ENCODE measurements at places on chromosomes 3 and 15.
A peak's percentile ranks its signal among the peaks of the same experiment; 100 is the strongest.

GRCh38 chr3:89180334-89180733 lies 72.9 kb downstream of the EPHA3 start:
- DNase-seq: no peak
- H3K4me1 ChIP-seq: no peaks in the 10 kb centered on the region
- no peaks in the 10 kb centered on the region for H3K27me3 ChIP-seq
- no peaks in the 10 kb centered on the region for H3K36me3 ChIP-seq

GRCh38 chr15:38610748-38611147 lies 46.1 kb upstream of the RASGRP1 start:
- no peaks in the 10 kb centered on the region for H3K27me3 ChIP-seq
- DNase-seq: peak; percentile 80
- peak overlapping the region; percentile 99 for H3K27ac ChIP-seq
- H3K4me3 ChIP-seq: peak overlapping the region; percentile 37

DNA sequence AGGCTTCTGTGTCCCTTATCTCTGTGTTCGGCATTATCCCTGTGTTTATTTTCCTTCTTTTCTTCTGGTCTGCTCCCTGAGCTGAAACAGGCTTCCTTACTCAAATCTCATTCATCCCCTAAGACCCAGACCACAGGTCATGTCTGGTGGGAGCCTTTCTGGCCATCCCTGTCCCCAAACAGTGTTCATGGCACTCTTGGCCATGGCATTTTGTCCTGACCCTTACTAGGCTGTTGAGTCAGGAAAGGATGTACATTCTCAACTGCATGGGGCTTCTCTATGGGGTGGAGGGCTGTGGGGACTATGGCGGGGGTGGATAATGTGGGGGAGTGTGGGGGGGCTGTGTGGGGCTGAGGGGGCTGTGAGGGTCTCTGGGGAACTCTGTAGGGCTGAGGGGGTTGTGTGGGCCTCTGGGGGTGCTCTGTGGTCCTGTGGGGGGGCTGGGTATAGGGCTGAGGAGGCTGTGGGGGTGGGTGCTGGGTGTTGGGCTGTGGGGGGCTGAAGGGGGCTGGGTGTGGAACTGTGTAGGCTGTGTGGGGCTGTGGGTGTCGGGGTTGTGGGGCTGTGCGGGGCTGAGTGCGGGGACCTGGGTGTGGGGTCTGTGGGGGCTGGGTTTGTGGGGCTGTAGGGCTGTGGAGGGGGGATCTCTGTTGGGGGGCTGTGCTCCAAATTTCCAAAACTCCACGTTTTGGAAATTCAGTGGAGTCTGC lies 64.3 kb downstream of the KLF13 start:
- no peaks in the 10 kb centered on the region for H3K27me3 ChIP-seq
- peaks cover 45% of the 10 kb centered on the region for H3K4me1 ChIP-seq
- H3K27ac ChIP-seq: no peak overlapping the region
- H3K36me3 ChIP-seq: no peaks in the 10 kb centered on the region
- H3K4me3 ChIP-seq: no peak overlapping the region

DNA sequence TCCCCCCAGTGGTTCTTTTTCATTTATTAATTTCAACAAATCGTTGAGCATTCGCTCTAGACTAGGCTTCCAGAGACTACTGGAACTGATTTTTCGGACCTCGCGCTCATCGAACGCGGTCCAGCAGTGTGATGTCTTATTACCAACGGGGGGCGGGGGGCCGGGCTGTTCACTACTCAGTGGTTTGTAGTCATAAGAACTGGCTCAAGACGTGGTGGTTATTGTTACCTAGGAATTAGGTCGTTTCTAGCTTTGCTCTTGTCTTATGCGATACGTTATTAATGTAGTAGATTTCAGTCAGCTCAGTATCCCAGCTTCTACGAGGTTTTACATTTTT lies 858 bp downstream of the RBM5 start:
- DNase-seq: no peak
- H3K27ac ChIP-seq: peak overlapping the region; percentile 96
- peak overlapping the region; percentile 98 for H3K4me3 ChIP-seq
- peaks cover 24% of the 10 kb centered on the region for H3K4me1 ChIP-seq
- peaks cover 35% of the 10 kb centered on the region for H3K36me3 ChIP-seq

DNA sequence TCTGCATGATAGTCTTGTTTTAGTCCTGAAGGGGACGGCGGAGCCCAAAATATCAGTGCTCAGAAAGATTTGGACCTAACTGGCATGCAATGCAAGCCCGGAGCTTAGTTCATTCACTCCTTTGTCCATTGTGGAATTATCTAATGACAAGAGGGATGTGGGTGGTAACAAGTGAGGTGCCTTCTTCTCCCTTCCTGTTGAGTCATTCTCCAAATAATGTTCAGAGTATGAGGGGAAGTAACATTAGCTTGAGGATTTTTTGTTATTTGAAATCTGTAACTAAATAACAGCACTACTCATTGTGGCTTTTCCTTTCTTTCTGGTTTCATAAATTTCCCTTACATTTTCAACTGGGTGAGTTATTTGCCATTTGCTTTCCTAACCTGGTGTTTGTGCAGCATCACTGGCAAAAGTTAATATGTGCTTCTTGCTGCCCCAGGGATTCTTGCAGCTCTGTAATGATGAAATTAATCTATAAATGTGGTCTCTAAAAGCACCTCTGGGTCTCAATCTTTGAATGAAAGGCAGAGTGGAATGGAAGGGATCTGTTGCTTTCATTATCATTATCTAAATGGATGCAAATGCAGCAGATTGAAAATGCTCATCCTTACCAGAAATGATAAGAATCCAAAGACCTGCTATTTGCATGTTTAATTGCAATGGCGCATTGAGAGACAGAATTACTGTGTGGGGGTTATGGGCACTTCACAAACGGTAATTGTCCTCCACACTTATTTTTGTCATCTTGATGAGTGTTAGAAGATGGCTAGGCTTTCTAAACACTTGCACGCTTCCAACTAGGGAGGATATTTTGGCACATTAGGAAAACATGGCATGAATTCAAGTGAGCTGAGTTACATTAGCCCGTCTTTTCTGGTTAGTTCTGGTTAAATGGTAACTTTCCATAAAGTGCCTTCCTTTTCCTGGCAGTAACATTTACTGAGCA lies 89.9 kb upstream of the MITF start:
- no peaks in the 10 kb centered on the region for H3K36me3 ChIP-seq
- DNase-seq: no peak
- no peaks in the 10 kb centered on the region for H3K4me1 ChIP-seq

DNA sequence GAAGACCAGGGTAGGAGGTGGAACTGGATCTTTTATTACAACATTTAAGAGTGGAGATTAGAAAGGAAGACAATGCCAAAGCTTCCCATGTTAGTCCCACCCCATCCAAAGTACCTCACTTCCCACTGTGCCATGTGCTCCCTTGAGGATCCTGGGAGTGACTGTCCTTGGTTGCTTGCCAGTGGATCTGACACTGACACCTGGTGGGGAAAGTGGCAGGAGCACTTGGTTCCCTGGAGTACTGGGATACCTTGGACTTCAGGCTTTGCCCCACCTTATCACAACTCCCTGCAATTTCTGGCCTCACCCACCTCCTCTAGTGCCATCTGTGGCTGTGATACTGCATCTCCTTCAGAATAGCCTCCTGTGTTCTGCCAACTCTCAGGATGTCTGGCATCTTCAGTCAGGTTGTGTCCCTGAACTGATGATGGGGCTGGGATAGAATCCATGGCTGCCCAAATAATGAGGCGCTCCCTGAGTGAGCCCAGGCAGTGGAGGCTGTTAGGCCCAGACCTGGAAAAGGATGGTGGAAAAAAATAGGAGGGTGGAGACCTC lies 1.3 kb downstream of the ELL3 start:
- H3K4me1 ChIP-seq: peaks cover 24% of the 10 kb centered on the region
- no peak overlapping the region for H3K27ac ChIP-seq
- no peak overlapping the region for H3K4me3 ChIP-seq
- no peaks in the 10 kb centered on the region for H3K27me3 ChIP-seq
- peak; percentile 13 for DNase-seq
- peaks cover 22% of the 10 kb centered on the region for H3K36me3 ChIP-seq

- H3K27ac ChIP-seq: no peak overlapping the region
- no peak for DNase-seq
These were observed 287.6 kb downstream of the BCHE start for GRCh38 chr3:165549665-165550064.

DNA sequence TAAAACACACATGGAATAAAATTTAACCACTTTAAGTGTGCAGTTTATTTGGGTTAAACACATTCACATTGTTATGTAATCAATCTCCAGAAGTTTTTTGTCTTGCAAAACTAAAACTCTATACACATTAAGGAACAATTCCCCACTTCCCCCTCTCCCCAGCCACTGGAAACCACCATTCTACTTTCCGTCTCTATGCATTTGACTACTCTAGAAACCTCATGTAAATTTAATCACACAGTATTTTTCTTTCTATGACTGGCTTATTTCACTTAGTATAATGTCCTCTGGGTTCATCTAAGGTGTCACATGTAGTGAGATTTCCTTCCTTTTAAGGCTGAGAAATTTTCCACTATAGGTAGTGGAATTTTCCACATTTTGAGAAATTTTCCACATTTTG lies 568.7 kb upstream of the UBE2E2 start:
- H3K4me3 ChIP-seq: no peak overlapping the region
- H3K27ac ChIP-seq: no peak overlapping the region
- no peaks in the 10 kb centered on the region for H3K27me3 ChIP-seq

- H3K4me1 ChIP-seq: no peaks in the 10 kb centered on the region
- H3K4me3 ChIP-seq: no peak overlapping the region
- no peak overlapping the region for H3K27ac ChIP-seq
- DNase-seq: no peak
These were observed 65.2 kb upstream of the MME start for GRCh38 chr3:155014953-155015352.

DNA sequence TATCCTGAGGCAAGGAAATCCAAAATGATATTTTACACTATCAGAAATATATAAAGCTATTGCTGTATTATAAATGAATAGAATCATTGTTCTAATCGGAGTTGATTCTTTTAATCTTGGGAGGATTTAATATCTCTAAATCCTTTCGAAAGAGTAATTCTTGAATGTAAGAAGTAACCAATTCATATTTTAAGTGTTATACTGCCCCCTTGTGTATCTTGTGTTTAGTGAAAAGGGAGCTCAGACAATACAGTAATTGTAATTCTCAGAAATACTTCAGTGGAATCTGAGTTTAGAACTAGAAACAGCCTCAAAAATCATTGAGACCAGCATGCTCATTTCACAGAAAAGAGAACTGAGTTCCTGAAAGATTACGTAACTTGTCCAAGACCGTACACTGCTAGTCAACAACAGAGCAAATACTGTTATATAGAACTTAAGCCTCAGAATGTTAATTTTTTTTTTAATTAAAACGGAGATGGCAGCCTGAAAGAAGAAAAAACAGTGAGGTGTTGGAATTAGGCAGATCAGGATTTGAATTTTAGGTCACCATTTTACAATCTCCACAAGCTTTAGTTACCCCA lies 42.9 kb downstream of the PLCH1 start:
- H3K4me1 ChIP-seq: no peaks in the 10 kb centered on the region
- H3K4me3 ChIP-seq: no peak overlapping the region
- DNase-seq: no peak
- peaks cover 2% of the 10 kb centered on the region for H3K27me3 ChIP-seq

DNA sequence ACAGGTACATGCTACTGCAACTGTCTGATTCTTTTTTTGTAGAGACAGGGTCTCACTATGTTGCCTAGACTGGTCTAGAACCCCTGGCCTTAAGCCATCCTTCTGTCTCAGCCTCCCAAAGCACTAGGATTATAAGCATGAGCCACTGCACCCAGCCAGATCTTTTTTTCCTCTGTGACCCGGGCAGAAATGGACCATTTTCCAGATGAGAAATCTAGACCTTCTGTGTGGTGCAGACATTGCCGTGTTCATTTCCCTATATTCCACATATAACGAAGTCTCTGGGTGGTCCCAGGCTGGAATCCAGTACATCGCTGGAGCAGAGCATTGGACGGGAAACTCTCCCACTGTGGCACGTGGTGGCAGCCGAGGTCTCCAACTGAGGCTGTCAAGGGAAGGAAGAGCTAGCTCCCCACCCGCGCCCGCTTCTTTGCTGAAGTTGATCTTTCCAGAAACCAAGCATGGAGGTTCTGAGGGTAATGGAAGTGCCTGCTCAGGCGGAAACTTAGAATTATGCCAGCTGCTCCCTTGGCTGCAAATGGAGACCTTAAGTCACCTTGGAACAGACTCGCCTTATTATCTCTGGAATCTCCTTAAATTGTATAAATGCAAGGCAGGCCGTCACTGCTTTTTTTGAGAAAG lies 23.1 kb upstream of the TXNRD3 start:
- DNase-seq: no peak
- H3K27ac ChIP-seq: no peak overlapping the region
- no peak overlapping the region for H3K4me3 ChIP-seq
- H3K36me3 ChIP-seq: peaks cover 2% of the 10 kb centered on the region
- peaks cover 13% of the 10 kb centered on the region for H3K27me3 ChIP-seq

DNA sequence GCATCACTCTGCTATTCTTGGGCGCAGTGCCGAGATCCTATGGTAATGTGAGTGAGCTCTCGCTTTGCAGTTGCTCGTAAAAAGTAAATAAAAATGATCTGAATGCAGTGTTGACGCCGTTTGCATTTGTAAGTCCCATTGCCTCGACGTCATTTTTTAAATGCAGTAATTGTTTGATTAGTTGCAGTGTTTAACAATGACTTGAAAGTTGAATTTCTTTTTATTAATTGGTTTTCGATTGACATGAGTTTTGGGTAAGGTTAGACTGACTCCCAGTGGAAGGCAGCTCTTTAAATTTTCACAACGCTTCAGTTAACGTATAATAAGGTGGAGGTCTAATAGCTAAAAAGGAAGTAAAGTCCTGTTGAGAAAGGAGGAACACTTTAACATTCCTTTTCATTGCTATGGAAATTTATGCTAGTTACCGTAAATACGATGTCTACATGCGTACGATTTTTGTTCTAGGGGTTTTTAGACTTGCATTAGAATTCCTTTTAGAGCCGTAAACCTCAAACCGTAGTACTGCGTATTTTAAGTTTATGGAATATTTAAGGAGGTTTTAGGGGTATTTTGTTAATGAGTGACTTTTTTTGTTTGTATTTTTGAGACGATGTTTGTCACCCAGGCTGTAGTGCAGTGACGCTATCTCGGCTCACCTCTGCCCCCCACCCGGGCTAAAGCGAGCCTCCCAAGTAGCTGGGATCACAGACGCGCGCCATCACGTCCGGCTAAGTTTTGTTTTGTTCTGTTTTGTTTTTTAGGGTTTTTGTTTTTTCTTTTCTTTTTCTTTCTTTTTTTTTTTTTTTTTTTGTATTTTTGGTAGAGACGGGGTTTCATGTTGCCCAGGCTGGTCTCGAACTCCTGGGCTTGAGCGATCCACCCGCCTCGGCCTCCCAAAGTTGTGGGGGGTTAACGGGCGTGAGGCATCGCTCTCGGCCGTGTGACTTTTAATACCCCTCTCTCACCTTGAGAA lies 1.4 kb downstream of the MORF4L1 start:
- DNase-seq: peak; percentile 63
- peak overlapping the region; percentile 99 for H3K27ac ChIP-seq
- H3K27me3 ChIP-seq: no peaks in the 10 kb centered on the region
- H3K4me3 ChIP-seq: peak overlapping the region; percentile 90
- H3K4me1 ChIP-seq: peaks cover 44% of the 10 kb centered on the region
